ENCODE measurements at places on chromosomes 1 and 21. TPM values are rescaled to one million over a fixed set of nuclear protein-coding genes. Genes with fewer than 3 reads are reported as not detected.

DNA sequence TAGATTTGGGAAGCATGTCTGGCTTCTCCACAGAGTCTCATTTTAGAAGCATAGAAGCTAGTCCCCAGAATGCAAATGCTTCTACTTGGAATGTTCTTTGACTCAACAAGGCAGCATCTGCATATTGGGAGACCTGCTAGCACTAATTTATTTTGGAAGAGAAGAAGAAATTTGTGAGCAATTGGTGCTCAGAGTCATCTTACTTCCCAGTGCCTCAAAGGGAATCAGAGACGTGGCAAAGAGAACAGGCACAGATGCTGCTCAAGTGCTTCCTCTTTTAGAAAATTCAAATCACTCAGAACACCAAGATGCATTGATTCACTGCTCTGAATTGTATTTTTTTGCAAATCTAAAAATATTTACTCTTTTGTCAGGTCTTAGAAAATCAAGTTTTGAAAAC lies 255.7 kb downstream of the BRINP2 start:
- no peak for DNase-seq

The CD247 gene
- 251 TPM for total RNA-seq

The LMOD1 gene
- total RNA-seq = not detected

The RNU1-2 gene
- 2,477 TPM for total RNA-seq

The PAQR7 gene
- total RNA-seq = 0.52 TPM
